Aorta (tissue), 5 donors: ENCODE measurements at places on chromosomes 7 and 10. TPM values are rescaled to one million over a fixed set of nuclear protein-coding genes. Genes with fewer than 3 reads are reported as not detected.

DNA sequence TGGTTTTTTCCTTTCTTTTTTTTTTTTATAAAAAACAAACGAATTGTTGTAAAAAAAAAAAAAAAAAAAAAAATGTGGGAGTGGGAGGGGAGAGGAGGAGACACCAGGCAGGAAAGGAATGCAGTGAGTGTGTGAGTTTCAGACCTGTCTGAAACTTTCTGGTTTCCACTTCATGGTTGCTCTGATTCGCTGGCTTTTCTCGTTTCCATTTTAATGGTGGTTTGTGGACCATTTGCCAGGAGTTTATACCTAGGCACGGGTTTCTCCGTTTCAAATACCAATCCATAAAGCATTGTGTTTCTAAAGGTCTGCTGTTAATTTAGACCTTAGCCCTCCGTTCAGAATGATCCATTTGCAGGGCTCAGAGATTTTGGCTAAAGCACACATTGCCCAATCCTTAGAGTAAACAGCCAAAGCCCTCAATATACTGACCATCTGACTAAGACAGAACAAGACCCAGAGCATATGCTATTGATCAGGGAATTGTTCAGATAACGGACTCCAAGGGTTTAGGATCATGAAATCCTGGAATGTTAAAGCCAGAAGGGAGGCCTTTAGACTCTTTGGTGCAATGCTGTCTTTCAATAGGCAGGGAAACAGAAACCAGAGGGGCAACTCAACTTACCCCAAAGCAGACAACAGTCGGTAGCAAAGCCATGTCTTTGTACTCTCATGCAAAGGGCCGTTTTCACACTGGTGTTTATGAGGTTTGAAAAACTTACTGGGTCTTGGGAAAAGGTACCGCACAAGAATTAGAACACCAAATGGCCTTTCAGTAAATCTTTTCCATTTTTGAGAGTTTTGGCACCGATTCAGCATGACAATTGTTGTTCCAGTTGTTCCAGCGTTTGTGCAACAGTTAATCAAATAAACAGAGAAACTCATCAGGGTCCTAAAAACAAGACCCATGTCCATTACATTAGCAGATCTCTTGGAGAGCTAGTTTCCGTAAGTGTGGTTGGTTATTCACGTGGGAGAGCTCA, 94.3 kb upstream of the AGBL3 start:
- DNase-seq: no peak

SLC25A28 gene
- total RNA-seq: 47.0 TPM

DNA sequence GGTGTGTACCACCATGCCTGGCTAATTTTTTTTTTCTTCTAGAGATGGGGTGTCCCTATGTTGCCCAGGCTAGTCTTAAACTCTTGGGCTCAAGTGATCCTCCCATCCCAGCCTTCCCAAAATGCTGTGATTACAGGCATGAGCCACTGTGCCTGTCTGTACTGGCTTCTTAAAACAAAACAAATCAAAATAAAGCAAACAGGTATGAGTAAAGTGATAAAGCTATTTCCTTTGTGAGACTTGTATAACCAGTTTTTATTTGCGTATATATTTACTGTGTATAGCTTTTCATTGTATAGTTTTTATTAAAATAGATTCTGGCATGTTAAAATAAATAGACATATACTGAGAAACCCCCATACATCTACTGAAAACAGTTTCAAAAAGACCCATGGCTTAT, 14.3 kb downstream of the LCOR start:
- no peak for DNase-seq

GRCh38 chr7:116363637-116364432, 135.7 kb upstream of the CAV2 start:
- no peak for DNase-seq

DLG5 gene
- total RNA-seq: 50.5 TPM

GAD2 gene
- total RNA-seq: not detected

GRCh38 chr7:12738665-12739064, 51.2 kb downstream of the ARL4A start:
- no peak for DNase-seq

DNA sequence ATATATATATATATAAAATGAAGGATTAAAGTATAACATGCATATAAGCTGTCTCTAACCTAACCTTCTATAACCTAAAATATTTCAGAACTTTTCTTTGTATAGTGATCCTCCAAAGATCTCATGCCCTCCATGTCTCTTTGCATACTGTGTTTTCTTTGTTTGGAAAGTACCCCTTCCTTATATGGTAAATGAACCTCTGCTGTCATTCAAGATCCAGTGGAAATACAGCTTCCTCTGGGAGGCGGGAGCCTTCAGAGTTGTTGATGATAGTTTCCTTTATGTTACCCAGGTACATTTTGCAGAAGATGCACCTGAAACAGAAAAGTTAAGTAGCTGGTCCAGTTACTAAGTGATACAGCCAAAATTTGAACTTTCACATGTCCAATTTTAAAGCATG, 233.3 kb upstream of the FOXP2 start:
- no peak for DNase-seq

PKD2L1 gene
- total RNA-seq: 1.1 TPM

HELLS gene
- total RNA-seq: 3.7 TPM

GRCh38 chr7:81449105-81449504, 320.7 kb downstream of the HGF start:
- DNase-seq: no peak

DNA sequence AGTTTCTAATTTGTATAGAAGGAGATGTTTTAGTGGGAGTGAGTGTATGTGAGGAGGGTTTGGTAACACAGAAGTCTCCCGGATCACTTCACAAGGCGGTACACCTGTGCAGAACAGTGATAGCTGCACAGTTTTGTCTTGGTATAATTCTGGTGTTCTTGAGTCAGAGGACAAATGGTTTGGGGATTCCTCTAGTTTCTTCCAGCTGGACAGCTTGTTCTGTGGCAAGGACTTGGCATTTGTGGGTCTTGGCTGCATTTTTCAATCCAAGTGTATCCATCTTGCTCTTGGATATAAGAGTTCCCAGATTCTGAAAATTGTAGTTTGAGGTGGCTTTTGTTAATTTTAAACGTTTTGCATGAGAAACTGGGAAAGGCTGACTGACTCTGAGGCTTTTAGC, 135.7 kb downstream of the AHR start:
- DNase-seq: no peak

SSC4D gene
- 0.33 TPM for total RNA-seq

- DNase-seq: peak; percentile 58
Measured at GRCh38 chr10:72567421-72567820, 58.5 kb downstream of the MICU1 start.

- DNase-seq: peak; percentile 57
Measured at GRCh38 chr10:130215151-130215930, 79.2 kb downstream of the GLRX3 start.

DNA sequence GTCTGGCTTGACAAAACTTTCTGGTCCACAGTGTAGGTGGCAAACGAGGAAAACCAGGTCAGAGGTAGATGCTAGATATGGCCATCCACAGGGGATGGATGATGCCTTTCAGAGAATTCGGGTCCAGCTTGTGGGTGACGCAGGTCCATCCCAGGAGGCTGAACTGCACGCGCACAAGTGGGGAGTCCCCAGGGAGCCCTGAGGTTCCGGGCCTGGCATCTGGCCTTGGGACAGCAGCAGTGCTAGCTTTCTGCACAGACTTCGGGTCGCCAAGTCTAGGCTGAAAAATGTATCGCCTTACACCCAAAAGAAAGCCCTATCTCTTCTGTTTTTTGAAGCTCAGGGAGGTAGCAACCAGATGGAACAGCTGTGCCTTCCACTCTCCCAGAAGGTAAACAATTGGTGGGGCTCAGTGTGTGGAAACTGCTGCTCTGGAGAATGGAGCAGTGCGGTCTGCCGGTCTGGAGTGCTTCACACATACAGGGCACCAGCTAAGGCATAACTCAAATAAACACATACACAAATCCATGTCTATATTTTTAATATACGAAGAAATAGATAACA, 119.3 kb upstream of the ACBD5 start:
- DNase-seq: no peak

DNA sequence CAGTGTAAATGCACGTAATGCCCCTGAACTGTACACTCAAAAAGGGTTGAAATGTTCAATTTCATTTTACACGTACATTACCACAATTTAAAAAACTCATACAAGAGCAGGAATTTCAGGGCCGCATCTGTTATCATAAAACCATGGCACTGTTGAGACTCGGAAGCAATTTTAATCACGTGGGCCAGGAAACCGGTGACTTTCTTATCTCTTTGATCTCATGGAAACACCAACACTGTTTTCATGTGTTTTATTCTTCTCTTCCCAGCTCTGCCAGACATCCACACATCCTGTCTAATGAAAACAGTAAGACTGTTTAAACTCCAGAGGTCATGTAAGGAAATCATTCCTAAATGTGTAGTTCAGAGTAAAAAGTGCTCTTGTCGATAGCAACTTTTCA, 35.9 kb downstream of the PTPRE start:
- DNase-seq: no peak

ITGA8 gene
- 885 TPM for total RNA-seq

GRCh38 chr10:62616885-62617590, 187.5 kb upstream of the ADO start:
- no peak for DNase-seq

DNA sequence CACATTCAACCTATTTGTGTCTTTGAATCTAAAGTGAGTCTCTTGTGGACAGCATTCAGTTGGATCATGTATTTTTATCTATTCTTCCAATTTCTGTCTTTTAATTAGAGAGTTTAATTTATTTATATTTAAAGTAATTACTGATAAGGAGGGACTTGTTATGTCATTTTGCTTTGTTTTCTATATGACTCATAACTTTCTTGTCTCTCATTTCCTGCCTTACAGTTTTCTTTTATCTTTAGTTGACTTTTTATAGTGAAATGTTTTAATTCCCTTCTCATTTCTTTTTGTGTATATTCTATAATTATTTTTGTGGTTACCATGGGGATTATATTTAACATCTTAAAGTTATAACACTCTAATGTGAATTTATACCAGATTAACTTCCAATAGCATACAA, 7.3 kb upstream of the ZNF518A start:
- no peak for DNase-seq

DNA sequence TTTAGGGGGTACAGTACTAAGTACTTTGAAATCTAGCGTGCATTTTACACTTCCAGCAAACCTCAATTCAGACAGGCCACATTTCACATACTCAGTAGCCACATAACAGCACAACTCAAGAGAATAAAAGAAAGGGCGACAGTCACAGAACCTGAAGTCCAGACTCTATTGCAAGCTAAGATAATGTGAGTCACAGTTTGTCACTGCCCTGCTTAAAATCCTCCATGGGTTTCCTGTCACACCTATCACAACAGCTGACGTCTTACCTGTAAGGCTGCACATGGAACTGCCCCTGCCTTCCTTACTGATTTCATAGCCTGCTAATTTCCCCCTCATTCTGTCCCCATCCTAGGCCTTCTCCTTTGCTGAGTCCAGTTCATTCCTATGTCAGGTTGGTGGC, 16.1 kb upstream of the CDK14 start:
- no peak for DNase-seq
